ENCODE measurements at places on chromosomes 2 and 18.

- no peak for DNase-seq
Measured at GRCh38 chr2:176677746-176678265, 408.6 kb downstream of the MTX2 start.

GRCh38 chr2:221680548-221680947 is 108.4 kb upstream of the EPHA4 start:
- DNase-seq: no peak

DNA sequence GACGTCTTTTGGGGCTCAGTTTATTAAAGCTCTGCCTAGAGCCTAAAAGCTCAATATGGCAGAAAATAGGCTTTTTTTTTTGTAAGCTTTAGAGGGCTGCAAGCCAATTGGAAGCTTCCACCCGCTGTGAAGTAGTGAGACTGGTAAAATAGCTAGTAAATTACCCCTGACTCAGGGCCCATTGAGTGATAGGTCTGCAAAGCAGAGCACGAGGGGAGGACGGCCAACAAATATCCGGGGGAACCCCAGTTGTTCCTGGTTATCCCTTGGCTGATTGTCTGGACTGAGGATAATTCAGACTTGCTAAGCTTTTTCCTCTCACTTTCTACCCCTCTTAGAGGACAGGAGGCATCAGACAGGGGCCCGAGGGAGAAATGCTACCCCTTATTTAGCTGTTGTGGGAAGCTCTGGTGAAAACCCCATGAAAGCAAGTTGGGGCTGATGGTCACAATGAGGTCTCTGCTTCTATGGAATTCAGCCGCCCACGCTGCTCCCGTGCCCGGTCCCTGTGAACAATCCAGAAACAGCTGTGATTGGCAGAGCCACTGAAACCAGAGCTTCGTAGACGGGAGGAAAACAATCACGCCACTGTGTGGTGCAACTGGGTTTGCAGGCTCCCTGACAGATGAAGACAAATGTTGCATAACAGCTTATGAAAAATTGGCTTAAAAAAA is 141.9 kb upstream of the LGALSL start:
- no peak for DNase-seq

DNA sequence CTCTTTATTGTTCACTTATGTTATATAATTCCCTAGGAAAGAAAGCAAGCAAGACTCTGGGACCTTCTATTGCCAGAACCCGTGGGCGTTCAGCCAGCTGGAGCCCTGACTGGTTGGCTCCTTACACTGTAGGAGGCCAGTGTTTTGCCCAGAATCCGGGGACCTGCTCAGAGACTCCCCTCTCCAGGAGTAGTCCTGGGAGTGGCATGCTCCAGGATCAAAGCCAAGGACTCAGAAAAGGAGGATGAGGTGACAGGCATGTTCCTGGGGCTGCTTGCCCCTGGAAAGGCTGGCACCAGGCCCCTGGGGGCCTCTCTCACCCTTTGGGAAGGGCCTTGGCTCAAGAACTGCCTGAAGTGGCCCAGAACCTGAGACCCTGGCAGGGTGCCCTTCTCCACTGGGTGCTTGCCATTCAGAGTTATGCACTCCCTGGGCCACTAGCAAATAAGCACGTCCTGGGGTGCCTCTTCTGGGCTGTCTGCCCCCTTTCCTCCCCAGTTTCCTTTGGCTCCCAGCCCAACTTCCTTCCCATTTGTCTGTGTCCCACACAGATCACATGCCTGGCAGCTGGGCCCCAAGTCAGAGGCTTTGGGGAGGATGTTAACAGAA is 19.6 kb upstream of the KIF3C start:
- no peak for DNase-seq

GRCh38 chr18:56390626-56391025 is 247.8 kb downstream of the TXNL1 start:
- no peak for DNase-seq

DNA sequence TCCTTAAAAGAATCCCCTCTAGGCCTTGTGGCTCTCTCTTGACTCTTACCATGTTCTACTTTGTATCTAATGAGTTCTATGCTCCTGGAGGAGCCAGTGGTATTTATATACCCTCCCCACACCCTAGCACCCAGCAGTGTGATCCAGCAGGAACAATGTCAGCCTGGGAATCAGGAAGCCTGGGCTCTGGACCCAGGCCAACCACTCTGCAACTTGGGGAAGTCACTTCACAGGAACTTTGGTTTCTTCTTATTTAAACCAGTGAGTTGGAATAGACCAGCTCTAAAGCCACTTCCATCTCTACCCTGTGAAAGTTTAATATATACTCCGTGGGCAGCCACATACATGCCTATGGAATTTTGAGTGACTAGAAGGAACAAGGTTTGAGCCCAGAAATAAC is 11.6 kb upstream of the SPTBN1 start:
- DNase-seq: no peak

- DNase-seq: no peak
Measured at GRCh38 chr2:64852771-64853241, 136.4 kb upstream of the SLC1A4 start.

DNA sequence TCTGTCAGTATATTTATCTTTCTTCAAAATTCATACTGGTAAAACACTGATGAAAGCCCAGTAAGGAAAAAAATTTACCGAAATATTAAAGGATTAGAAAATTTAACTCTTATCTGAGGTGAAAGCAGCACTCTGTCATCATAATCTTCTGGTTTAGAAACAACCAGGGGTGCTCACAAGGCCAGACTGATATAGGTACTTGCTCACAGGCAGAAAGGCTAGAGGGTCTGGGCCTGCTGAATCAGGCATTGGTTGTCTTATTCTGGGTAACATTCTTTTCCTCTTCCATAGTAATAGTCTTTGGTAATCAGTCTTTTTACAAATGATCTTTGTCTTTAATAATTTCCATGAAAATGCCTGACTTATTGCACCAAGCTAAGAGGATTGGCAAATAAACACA is 221.4 kb upstream of the TFPI start:
- no peak for DNase-seq

- no peak for DNase-seq
Measured at GRCh38 chr2:160351956-160352355, 141.7 kb downstream of the RBMS1 start.

DNA sequence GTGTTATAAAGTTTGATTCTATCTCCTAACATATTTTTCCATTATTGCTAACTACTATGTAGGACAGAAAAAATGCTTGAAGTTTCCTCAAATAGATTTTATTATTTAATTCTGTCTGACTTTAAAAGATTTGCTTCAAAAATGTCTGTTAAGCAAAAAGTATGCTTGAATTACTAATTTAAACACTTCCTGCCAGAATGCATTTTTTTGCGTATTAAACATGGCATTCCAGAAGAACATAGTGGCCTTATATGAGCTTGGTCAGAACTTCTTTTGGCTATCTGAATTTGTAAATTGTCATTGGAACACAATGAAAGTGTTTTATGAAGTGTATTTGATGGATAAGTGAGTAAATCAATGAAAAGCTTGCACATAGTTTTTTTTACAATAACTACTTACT is 37.8 kb downstream of the MBD5 start:
- no peak for DNase-seq

DNA sequence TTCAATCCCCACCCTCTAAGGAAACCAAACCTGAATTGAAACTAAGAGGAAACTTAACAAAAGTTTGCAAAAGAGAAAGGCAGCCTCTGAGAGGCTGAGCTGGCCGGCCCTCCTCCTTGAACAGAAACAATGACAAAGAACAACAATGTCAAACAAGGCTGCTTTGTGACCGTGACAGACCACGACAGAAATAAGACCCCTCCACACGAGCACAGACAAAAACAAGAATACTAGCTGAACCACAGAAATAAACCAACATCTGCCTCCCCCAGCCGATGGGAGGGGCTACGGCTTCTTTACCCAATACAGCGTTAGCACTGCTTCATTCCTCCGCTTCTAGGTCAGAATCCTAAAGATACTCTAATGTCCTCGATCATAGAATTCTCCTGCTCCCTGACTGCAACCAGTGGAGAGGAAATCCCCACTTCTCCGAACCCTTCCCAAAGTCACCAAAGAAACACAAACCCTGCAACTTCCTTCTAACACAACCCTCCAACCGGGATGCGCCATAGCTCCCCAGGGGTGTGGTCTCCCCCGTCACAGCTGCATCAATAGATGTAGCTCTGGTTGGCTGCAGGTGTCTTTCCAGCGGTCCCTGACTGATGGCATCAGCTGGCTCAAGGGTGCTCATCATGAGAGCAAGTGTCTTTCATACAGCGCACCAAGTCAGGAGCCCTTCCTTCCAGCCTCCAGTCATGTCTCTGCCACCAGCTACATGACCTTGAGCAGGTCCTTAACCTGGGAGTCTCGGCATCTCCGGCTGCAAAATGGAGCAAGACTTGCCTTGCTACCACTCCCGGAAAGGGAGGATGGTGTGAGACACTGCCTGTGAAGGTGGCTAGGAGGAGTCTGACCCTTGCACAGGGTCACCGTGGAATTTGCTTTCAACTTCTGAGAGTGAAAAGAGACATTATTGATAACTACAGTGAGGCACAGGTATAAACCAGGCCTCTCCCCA is 198.6 kb downstream of the HAUS1 start:
- no peak for DNase-seq

DNA sequence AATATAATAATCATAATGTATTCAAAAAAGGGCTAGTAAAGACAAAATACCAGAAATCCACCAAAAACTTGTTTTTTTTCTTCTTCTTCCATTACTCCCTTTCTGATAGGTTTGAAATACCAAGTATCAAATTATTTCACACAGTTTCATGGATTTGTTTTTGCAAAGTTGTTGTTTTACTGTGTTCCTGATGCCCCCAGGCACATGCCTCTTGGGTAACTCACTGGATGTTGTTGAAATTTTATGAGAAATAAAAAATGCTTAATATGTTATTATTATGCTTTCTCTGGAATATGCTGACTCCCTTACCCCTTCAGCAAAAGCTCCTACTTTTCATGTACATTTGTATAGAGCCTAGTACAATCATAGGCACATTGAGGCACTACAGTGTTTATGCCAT is 419.6 kb downstream of the NRXN1 start:
- DNase-seq: no peak

DNA sequence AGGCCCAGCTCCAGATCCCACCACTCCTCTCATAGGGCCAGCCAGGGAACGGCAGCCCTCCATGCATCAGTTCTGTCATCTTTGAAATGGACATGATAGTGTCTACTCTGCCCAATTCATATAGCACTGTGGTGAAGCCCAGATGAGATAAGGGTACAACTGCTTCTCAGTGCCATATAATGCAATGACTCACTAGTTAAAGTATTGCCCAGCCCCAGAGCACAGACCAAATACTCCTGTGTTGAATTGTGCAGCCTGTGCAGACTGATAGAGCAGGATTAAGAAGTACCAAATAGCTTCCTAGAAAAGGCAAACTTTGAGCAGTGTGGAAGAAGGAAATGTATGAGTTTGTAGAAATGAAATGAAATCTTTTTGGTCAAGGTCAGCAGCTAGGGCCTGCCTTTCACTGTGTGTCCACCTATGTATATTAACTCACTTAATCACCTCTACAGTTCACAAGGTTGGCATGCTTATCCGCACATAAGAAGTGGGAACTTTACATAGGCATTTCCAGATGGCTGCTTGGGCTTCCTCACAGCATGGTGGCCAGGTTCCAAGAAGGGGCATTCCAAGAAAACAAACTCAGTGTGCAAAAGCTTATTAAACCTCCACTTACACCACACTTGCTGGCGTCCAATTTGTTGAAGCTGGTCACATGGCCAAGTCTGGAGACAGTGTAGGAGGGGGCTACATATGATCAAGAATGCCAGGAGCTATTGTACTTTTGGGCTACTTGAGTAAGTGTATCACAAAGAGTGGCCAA is 102.8 kb upstream of the COPS8 start:
- DNase-seq: no peak

DNA sequence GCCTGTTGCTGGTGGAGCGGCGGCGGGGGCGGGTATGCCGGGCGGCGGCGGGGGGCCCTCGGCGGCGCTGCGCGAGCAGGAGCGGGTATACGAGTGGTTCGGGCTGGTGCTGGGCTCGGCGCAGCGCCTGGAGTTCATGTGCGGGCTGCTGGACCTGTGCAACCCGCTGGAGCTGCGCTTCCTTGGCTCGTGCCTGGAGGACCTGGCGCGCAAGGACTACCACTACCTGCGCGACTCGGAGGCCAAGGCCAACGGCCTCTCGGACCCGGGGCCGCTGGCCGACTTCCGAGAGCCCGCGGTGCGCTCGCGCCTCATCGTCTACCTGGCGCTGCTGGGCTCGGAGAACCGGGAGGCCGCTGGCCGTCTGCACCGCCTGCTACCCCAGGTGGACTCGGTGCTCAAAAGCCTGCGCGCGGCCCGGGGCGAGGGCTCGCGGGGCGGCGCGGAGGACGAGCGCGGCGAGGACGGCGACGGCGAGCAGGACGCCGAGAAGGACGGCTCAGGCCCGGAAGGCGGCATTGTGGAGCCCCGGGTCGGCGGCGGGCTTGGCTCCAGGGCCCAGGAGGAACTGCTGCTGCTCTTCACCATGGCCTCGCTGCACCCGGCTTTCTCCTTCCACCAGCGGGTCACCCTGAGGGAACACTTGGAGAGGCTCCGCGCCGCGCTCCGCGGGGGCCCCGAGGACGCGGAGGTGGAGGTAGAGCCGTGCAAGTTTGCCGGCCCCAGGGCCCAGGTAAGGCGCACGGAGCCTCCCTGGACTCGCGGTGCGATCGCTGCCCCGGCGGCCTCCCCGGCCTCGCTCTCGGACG is 1.0 kb downstream of the ZCCHC2 start:
- no peak for DNase-seq

GRCh38 chr18:7572822-7573221 is 5.7 kb downstream of the PTPRM start:
- no peak for DNase-seq

- no peak for DNase-seq
Measured at GRCh38 chr2:181465676-181466375, 8.6 kb downstream of the ITGA4 start.

DNA sequence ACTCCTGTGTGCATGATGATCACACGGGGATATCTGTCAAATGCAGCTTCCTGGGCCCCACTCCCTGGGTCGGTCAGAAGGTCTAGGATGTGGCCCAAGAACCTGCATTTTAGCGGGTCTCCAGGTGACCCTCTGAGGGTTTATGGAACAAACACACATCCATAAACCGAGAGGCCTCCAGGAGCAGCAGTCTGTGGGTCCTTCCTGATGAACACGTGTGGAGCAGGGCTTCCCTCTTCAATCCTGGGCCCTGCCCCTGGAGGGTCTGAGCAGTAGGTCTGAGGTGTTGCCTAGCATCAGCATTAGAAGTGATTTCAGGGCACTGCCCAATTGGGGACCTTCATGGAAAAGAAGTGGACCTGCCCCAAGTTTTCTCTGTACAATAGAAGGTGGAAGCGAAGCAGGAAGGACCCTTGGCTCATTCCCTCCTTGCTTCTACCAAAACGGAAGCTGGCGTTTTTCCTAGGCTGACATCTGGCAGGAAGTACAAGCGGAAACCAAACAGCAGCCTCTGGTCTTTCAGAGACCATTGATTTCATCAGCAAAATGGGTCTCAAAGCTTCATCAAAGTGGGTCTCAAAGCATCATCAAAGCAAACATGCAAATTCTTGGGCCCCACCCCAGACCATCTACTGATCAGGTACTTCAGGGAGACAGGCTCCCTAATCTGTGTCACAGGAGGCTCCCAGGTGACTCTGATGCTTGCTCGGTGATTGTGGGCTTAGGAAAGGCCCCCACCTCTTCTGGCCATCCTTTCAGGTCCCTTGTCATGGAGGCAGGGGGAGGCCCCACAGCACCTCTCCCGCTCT is 30.7 kb downstream of the INO80C start:
- DNase-seq: no peak

Data from stimulated activated CD4-positive, alpha-beta T cell treated with anti-CD3 and anti-CD28 coated beads, Interleukin-12 subunit alpha, Interleukin-12 subunit beta, amount 100 ng/mL, for 48 hours (primary cell).